ENCODE measurements at places on chromosomes 12 and 14.
A peak's percentile ranks its signal among the peaks of the same experiment; 100 is the strongest.

DNA sequence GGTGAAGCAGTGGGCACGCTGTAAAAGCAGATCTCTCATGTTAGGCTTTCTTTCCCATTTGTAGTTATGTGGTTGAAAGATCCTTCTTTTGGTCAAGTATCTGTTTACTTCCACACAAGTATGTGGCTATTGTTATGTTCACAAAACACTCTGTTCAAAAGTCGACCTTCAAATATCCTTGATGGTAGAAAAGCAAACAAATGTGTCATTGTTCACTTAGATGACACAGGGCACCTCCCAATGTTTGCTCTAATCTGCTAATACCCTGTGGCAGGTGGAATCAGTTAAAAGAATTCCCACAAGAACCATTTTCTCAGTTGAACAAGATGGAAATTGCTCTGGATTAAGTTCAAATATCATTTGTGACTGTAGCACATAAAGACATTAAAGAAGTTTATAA is 43.6 kb upstream of the NAA30 start:
- no peak for DNase-seq

GRCh38 chr12:130686511-130686991 is 29.5 kb downstream of the RIMBP2 start:
- no peak for DNase-seq

GRCh38 chr14:104115131-104115600 is 23.2 kb upstream of the KIF26A start:
- DNase-seq = no peak

GRCh38 chr12:111248236-111249017 is 120.5 kb downstream of the PHETA1 start:
- DNase-seq = no peak

- no peak for DNase-seq
Measured at GRCh38 chr12:89041078-89041477, 311.2 kb downstream of the DUSP6 start.

- no peak for DNase-seq
Measured at GRCh38 chr14:51454351-51454750, 197.4 kb upstream of the FRMD6 start.

GRCh38 chr14:47590767-47591495 is 84.5 kb downstream of the MDGA2 start:
- no peak for DNase-seq

GRCh38 chr12:92506460-92506859 is 196.3 kb upstream of the PLEKHG7 start:
- DNase-seq = no peak

DNA sequence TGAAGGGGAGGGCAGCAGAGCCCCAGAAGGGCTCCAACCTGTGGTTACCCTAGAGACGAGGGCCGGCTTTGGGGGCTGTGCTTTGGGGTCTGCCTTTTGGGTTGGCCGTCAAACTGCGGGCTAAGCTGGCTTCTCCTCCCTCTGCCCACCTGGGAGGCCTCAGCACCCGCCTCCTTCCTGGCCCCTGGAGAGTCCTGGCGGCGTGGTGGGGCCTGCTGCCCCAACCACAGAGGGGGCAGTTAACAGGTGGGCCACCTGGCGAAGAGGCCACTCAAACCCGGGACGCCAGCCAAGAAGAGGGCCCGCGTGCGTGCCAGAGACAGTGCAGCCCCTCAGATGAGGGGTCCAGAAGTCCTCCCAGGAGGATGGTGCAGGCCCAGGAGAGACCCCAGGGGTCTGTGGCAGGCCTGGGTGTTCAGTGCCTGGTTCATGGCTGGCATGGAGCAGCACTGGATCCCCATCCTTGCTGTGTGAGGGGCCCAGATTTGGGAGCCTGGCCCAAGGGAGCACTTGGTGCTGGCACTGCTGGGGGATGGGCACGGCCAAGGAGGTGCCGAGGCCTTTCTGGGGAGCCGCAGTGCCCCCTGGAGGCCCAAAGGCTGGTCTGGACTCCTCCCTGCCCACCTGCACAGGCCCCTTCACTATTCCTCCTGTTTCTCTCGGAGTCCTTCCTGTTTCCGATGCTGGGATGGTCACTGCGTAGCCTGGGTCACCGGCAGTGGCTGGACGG is 48.8 kb downstream of the LRCOL1 start:
- DNase-seq = no peak

GRCh38 chr14:70685474-70686197 is 43.9 kb downstream of the TTC9 start:
- DNase-seq = no peak

- no peak for DNase-seq
Measured at GRCh38 chr12:24822121-24822899, 126.6 kb downstream of the BCAT1 start.

- DNase-seq = no peak
Measured at GRCh38 chr12:92382383-92382878, 236.8 kb upstream of the BTG1 start.

GRCh38 chr12:13052421-13052820 is 8.2 kb downstream of the FAM234B start:
- DNase-seq = no peak

GRCh38 chr14:72948481-72949138 is 22.3 kb downstream of the DCAF4 start:
- DNase-seq = peak; percentile 10

DNA sequence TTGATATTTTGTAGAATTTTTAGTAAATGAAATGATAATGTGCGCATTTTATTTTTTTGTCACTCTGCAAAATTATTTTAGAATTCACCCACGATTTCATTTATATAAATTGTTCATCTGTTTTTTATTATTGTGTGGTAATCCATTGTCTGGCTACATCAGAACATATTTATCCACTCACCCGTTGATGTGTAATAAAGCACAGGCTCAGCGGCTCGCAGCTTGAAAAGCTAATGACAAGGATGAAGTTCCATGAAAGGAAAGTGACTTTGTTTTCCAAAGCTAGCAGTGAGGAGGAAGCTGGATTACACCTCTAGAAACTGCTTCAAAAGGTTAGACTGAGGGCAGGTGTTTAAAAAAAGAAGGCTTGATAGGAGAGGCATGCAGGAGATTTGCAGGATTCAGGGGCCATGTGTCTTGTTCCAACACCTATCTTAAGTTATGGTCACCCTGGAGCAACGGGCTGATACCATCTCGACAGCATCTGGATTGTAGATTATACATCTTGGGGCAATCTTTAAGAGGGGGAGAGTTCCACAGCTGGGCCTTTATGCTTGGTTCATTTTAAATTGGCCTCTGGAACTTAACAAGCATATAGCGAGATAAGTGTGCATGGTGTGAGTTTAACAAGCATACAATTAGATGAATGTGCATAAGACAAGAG is 194.1 kb downstream of the TMTC3 start:
- DNase-seq = no peak

DNA sequence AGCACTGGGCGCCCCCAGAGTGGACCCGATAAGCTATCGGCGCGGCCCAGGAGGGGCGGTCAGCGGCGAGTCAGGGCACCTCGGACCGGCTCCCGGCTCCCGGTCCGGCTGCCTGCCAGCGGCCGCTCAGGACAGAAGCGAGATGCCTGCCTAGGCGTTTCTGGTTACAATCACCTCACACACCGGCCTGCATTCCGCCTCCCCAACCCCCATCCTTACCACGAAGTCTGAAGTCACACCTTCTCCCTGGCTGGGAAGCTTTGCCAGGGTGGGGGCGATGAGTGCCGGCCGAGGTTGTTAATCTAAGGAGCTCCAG is 42.6 kb upstream of the TBX5 start:
- no peak for DNase-seq

GRCh38 chr12:116380108-116380507 is 102.6 kb upstream of the MED13L start:
- DNase-seq = no peak

GRCh38 chr14:72594099-72594901 is 299.6 kb downstream of the DPF3 start:
- no peak for DNase-seq

- no peak for DNase-seq
Measured at GRCh38 chr14:81567302-81567701, 33.6 kb upstream of the SEL1L start.

GRCh38 chr14:63174760-63175191 is 29.5 kb upstream of the RHOJ start:
- DNase-seq = no peak

DNA sequence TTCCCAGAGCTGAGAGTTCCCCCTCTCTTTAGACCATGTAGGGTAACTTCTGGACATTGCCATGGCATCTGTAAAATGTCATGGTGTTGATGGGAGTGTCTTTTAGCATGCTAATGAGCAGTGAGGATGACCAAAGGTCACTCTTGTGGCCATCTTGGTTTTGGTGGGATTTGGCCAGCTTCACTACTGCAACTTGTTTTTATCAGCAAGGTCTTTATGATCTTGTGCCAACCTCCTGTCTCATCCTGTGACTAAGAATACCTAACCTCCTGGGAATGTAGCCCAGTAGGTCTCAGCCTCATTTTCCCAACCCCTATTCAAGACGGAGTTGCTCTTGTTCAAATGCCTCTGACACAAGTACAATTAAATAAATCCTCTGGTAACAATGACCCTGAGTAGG is 244.4 kb downstream of the NEDD1 start:
- DNase-seq = no peak

DNA sequence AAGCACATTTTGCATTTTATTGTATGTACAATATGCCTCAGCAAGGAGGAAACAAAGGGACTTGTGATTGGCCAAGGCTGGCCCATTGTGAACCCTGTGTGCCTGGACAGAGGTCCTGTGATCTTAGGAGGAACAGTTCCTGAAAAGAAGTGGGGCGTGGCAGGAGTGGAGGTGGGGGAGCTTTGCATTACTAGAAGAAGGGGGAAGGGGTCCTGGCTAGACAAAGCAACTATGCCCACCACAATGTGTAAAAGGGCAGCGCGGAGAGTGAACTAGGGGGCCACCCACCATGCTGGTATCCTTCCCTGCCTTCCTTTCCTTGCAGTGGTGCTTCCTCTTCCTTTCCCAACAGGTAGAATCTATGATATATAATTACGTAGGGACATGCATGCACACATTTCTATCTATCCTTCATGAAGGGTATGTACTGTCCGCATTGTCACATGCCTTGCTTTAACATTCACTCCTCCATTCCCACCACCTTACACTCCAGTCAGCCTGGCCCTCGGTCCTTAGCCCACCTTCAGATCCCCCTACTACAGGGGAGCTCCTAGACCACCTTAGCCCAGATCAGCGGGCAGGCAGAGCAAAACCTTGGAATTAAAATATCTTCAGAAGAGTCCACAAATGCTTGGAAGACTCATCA is 12.5 kb downstream of the KRT8 start:
- no peak for DNase-seq

DNA sequence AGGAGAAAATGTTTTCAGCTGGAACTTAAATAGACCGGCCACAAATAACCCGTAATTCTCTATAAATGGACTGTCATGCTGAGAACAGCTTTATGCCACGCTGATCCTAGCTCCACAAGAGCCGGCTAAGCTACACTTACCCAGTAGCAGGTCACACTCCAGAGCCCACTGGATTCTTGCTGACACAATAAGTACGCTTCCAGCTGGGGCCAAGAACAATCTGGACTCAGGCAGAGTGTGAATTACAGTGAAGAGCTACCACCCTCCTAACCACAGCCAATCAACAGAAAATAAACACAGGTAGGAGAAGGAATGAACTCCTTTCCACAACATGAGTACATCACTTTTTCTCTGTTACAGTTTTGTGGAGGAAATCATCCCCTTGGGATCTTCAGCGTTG is 531.3 kb downstream of the GALC start:
- DNase-seq = no peak

DNA sequence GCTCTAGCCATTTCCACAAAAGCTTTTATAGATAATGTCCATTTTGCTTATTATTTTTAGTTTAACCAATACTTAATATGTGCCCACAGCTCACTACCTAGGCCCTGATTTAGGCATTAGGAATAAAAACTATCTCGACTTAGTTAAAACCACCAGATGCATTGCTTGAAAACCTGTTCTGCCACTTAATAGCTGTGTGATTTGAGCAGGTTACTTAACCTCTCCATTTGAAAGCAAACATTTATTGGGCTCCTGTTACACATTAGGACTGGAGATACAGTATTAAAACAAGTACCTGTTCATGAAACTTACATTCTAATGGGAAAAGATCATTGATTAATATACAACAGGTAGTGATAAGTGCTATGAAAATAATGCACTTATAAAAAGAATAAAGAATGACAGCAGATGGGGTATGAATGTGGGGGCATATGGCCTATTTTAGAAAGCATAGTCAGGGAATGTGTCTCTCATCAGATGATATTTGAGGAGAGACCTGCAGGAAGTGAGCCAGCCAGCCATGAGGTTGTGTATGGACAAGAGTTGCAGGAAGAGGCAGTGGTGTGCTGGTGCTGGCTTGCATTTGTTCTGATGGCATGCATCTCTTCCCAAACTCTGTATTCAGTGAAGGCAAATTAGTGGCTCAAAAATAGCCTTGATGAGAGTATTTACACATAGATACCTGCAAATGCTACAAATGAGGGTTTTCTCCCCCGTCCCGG is 34.3 kb downstream of the NOPCHAP1 start:
- no peak for DNase-seq

DNA sequence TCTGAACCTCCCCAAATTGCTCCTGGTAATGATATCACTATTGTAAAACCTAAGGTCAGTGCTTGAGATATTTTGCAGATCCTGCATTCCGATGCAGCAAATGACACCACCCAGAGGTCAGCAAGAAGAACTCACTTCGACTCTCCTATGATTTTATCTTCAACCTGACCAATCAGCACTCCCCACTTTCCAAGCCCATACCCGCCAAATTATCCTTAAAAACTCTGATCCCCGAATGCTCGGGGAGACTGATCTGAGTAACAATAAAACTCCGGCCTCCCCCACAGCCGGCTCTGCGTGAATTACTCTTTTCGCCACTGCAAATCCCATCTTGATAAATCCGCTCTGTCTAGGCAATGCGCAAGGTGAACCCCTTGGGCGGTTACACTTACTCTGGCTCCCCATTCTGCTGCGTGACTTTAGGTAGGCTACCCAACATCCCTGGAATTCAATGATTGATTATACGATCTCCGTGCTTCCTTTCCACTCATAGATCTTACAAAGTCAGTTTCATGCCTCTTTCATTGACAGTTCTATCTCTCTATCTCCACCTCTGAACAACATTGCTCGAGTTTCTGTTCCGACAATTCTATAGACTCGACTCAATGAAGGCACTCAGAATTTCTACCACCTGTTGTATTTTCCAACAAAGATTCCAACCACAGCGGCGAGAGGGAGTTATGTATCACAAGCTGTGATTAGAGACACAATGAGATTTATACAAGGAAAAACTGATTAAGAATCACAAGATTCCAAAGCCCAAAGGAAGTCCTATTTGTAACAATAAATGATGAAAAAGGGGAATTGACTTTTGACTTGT is 939 bp downstream of the NPC2 start:
- DNase-seq = no peak

DNA sequence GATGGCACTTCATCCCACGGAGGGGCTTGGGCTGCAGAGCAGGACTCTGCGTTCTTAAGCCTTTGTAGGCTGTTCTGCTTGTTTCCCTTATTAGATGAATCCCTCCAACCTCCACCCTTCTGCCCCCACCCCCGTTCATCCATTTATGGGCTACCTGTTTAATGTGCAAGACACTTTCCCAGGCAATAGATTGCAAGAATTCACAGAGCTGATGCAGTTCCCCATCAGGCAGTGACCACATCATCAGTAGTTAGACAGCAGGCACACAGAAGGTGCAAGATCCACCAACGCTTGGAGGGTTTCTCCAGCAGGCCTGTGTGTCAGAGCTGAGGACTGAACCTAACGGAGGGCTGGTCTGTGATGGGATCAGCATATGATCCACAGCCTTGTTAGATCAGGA is 1.2 kb upstream of the C1R start:
- DNase-seq = no peak

GRCh38 chr14:81802341-81802740 is 268.7 kb upstream of the SEL1L start:
- no peak for DNase-seq

Data from SK-N-MC (cell line).